ENCODE measurements at places on chromosomes 6 and 20.

GRCh38 chr6:111852725-111853124 lies 20.5 kb downstream of the FYN start:
- no peak for DNase-seq

DNA sequence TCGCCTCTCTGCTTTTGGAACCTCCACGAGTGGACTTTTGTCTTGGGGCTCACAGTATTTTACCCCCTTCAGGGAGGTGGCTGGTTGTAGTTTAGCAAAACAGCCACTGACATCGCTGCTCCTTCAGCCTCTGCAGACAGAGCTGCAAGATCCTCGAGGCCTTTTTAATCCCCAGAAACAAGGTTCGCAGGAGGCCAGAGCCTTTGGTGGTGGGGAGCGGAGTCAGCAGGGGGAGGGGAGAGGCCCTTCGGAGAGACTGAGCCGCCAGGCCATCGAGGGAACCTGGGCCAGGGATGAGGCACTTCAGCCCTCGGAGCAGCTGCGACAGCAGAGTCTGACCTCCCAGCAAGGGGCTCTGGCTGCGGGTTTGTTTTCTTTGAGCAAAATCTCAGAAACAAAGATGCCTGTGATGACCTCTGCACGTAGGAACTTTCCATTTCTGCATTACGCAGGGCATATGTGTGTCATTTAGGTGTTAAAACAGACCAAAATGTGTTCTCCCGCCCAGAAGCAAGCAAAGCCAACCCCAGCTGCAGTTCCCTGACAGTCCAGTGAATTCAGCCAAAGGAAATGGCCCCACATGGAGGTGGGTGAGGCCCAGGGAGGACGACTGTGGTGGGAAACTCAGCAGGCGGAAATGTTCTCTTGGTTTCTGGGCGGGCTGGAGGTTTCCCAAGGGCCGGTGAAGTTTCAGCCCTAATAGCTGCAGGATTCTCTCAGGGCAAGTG lies 171.2 kb upstream of the SULF2 start:
- no peak for DNase-seq

DNA sequence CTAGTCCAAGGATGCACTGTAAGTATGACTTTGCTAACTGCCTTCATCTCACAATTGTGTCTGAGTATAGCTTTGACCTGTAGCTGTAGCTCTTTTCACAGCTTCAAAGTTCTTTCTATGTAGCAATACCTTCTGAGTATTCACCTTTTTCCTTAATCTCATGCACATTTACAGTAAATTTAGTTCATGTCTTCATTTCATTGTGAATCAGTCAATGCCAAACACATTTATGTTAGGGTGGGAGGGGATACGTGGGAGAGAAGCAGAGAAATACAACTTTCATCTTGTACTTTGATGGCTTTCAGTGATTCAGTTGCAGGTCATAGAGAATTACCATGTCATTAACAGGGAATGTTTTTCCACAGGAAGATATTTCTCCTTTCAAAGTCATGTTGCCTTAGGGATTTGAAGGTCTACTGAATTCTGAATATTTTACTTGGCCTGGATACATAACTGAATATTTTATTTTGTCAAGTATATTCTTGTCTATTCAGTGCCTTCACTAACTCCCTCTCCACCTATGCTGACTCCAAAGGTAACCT lies 119.2 kb downstream of the TINAG start:
- DNase-seq: no peak

- no peak for DNase-seq
Measured at GRCh38 chr6:158900663-158901312, 81.6 kb upstream of the EZR start.

DNA sequence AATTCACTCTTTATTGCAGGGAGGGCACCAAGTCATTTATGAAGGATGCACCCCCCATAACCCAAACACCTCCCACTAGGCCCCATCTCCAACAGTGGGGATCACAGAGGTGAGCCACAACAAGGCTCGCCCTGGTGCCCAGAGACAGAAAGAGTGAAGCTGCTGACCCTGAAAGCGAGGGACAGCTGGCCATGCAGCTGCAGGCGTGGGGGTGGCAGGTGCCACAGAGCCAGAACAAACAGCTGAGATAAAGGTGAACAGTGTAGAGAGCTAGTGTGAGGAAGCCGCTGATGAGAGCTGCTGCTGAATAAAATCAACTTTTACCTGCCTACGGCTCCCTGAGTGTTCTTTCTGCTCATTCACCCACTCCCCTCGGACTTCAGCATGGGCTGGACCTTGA lies 18.8 kb upstream of the RGS17 start:
- no peak for DNase-seq

GRCh38 chr6:14966906-14967711 lies 278.8 kb upstream of the JARID2 start:
- DNase-seq: no peak
